ENCODE measurements at places on chromosomes 5 and 9. TPM values are rescaled to one million over a fixed set of nuclear protein-coding genes. Genes with fewer than 3 reads are reported as not detected.

Gene MSX2
- 0.35 TPM for total RNA-seq

Gene TRIM14
- 0.40 TPM for total RNA-seq

Gene ERCC8
- 21.9 TPM for total RNA-seq

Gene RACK1
- total RNA-seq: 4,768 TPM

Gene PCDHGA2
- total RNA-seq: 1.6 TPM

Gene DMRTA1
- total RNA-seq: 0.35 TPM

Gene PCSK1
- not detected for total RNA-seq

Gene DAB2IP
- total RNA-seq: 26.3 TPM

Gene DMRT3
- 0.09 TPM for total RNA-seq

Gene KCNIP1
- 3.7 TPM for total RNA-seq

Gene EIF4E1B
- not detected for total RNA-seq
